ENCODE measurements at places on chromosomes 1 and 21.

DNA sequence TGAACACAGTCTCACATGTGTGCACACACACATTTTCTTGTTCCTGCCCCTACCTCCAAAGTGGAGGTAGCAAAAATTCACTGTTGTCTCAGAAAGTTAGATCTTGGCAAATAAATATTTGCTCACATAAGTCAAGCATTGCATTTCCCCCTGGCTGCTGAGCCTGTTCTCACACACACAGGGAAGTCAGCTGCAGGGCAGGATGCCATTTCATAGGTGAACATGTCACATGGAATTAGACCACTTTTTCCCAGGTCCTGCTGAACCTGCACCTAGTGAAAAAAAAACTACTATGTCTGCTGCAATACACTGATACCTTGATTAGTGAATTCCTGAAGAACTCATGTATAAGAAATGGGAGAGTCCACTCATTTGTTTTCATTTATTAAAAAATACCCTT lies 5.3 kb upstream of the CD55 start:
- no peak for DNase-seq

DNA sequence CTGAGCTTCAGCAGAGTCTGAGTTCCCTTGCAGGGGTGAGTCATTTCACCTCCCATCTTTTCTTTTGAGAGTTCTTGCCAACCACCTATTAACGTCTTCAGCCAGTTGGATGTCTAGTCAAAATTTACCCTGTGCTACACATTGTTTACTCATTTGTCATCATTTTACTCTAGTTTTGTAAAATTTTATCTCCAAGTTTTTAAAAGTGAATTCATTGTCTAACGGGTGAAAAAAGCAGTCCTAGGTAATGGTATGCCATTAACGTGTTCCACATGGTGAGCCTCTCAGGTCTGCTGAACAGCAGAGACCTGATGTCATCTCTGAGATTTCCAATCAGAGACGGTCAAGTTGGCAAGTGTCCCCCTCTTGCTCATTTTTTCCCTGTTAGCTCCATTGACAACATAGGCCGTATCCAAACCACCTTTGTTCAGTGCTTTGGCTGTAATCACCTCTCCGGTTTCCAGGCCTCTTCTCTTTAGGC lies 85.4 kb downstream of the TBX15 start:
- no peak for DNase-seq

- DNase-seq: no peak
Observed at GRCh38 chr1:38865112-38865715, 5.6 kb upstream of the RRAGC start.

- peak; percentile 48 for DNase-seq
Observed at GRCh38 chr1:184150776-184151531, 99.4 kb downstream of the TSEN15 start.

- DNase-seq: no peak
Observed at GRCh38 chr1:184068354-184068753, 16.8 kb downstream of the TSEN15 start.

DNA sequence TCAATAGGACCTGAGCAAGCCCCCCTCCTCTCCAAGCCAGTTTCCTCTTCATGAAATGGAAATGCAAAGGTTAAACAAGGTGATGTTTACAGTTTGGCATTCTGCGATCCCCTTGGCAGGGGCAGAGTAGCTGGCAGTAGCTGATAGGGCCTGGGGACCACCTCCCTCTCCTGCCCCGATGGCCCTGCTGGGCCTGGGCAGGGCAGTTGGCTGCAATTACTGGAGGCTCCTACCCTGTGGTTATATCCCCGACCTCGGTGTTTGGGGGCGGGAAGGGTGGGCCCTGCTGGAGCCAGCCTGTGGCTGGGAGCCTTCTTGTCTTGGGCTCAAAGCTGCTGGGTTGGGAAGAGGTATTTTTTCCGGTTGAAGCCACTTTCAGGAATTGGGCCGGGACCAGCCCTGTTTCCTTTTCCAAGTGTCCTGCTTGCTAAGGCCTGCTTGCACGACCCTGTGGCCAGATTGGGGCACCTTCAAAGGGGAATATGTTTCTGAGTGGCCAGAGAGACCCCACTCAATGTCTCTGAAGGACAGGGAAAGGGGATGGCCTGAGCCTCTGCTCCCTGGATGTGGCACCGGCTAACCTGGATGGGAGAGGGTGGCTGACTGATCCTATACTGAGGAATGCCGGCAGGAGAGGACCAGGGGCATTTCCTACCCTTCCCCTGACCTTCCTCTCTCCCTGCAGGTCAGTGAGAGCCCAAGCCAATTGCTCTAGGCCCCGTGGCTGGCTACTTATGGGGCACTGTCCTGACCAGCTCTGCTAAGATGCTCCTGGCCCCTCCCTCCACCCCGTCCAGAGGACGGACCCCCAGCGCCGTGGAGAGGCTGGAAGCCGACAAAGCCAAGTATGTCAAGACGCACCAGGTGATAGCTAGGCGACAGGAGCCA lies 1.9 kb downstream of the FAM110D start:
- DNase-seq: no peak

DNA sequence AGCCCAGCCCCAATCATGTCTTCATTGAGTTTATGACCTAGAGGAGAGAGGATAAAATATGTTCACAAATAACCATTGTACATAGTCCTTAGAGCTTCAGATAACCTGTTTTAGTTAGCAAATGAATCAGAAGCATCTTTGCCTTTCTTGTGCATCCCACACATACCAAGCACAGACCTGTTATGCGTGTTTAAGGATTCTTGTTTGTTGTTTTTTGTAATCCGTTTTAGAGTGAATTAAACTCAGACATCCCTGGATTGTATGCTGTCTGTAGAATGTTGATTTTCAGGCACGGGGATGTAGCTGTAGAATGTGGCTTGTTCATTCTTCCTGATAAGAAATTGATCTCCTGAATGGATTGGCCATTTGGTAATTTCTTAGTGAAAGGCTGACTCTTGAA lies 135.8 kb downstream of the EDEM3 start:
- no peak for DNase-seq

DNA sequence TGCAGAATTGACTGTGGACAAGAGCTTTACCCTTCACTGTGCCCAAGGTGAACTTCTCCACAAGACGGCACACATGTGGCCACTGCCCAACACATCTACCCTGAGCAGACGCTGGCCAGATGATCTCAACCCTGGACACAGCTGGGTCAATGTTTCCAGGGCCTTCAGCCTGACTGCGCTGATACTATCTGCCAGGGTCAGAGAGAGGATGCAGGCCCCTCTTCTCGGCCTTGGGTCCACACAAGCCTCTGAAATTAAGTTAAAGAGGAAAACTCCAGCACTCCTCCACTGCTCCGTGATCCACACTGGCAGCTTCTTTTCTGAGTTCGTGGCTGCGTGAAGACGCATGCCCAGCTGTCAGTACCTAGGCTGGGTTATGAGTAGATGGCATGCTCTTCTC lies 58.1 kb downstream of the GLIS1 start:
- DNase-seq: no peak

DNA sequence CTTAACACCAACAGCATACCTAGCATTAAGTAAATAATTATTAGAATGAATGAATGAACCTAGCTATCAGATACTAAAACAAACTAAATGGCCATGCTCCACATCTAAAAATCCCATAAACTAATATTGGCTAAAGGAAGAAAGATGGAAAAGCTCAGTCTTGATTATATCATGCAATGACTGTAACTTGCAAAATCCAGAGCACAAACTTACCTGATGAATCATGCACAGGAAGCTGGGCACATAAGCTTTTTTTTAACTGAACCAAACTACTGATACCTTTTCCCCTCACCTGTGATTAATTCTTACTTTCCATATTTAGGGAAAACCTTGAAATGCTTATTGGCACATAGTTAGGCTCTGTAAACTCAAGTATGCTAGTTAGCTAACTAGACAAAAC lies 70.2 kb downstream of the KIF14 start:
- peak; percentile 49 for DNase-seq

DNA sequence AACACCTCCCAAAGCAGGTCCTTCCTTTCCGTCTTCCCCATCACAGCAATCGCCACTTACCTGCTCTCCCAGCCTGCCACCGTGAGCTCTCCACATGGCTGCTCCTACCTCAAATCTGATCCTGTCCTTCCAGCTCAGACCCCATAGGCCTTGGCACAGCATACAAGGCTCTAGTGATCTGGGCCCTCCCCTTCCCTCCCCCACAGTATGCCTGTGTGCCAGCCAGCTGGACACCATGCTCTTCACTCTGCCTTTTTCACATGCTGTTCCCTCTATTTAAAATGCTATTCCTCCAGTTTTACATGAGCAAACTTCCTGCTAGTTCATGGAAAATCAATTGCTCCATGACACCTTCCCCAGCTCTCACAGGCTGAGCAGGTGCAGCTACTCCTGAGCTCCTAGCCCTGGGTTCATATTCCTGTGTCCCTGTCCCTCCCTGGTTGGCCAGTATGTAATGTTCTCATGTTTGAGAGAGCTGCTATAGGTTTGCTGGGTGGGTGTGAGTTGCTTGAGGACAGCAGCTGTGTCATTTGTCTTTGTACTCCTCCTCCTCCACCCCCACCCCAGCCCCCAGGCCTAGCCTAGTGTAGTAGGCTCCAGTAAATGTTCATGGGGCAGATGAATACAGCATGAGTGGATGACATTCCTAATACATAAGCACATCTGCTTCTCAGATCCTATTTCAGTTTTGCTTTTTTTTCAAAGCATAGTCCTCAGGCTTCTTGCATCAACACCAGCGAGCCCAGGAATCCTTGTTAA lies 6.3 kb upstream of the TNNT2 start:
- peak; percentile 95 for DNase-seq
